ENCODE measurements at places on chromosomes 2 and 18. TPM values are rescaled to one million over a fixed set of nuclear protein-coding genes. Genes with fewer than 3 reads are reported as not detected.

RGPD4 gene
- not detected for total RNA-seq

ANTXR1 gene
- total RNA-seq = 1.5 TPM

SERPINB7 gene
- not detected for total RNA-seq

AQP12A gene
- not detected for total RNA-seq

MRPL30 gene
- 31.7 TPM for total RNA-seq

CDKL4 gene
- 0.74 TPM for total RNA-seq

Data from mammary microvascular endothelial cell (primary cell).